ENCODE measurements at places on chromosomes 7 and 10.

DNA sequence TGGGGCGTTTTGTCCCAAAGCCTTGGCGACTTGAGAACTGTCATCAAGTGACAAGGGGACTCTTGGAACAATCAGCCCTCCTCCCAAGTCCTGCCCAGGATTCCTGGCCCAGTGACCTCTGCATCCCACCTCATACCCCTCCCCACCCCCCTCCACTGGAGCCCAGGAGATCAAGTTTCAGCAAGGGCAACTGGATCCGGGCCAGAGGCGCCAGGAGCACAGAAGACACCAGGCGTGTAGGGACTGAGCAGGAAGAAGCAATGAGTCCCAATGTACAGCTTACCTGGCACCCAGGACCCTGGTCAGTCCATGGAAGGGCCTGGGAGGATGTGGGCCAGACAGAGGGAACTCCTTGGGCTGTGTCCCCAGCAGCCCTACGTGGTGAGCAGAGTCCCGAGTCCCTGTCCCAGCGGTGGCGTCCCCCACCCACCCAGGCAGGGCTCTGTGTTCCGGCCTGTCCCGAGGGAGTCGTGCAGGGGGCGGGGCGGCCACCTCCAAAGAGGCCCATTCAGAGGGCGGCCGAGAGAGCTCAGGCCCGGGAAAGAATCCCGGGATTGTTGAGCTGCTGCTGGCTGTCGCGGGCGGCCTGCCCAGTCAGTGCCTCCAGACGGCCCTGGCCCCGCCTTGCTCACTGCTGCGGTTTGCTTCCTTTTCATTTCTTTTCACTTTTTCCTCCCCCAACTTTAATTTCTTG is 254.1 kb downstream of the TNS3 start:
- DNase-seq = no peak

DNA sequence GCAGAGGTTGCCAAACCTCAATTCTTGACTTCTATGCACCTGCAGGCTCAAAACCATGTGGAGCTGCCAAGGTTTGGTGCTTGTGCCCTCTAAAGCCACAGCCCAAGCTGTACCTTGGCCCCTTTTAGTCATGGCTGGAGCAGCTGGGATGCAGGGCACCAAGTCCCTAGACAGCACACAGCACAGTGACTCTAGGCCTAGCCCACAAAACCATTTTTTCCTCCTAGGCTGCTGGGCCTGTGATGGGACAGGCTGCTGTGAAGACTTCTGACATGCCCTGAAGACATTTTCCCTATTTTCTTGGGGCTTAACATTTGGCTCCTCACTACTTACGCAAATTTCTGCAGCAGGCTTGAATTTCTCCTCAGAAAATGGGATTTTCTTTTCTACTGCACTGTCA is 27.8 kb upstream of the LRRN3 start:
- no peak for DNase-seq

GRCh38 chr10:128625926-128626325 is 499.7 kb upstream of the MKI67 start:
- DNase-seq = no peak

DNA sequence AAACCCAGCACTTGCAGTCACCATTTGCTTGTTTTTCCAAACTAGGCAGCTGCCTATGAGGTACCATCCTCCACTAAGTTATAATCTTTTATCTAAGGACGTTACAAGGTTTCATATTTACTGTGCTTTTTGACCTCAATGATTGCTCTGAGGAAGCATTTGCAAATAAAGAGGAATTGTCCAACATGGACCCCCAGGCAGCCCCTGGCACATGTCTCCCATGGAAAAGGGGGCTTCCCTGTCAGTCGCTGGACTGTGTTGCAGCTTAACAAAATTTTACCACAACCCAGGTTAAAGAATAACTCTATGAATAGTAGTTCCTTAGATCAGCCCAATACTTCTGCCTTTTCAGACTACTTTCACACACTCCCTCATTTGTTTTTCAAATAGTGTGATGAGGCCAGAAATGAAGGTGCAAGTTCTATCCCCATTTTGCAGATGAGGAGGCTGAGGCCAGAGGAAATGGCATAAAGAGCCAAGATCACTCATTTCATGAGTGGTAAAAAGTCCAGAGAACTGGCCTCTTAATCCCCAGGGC is 52.8 kb upstream of the ZPBP start:
- no peak for DNase-seq

GRCh38 chr7:30303312-30304039 is 19.1 kb downstream of the ZNRF2 start:
- DNase-seq = no peak

All from CD4-positive, alpha-beta T cell treated with Interleukin-10 for 1 hour (primary cell).